ENCODE measurements at places on chromosomes 7 and 10. TPM values are rescaled to one million over a fixed set of nuclear protein-coding genes. Genes with fewer than 3 reads are reported as not detected.

The ITPRID1 gene
- total RNA-seq: not detected

DNA sequence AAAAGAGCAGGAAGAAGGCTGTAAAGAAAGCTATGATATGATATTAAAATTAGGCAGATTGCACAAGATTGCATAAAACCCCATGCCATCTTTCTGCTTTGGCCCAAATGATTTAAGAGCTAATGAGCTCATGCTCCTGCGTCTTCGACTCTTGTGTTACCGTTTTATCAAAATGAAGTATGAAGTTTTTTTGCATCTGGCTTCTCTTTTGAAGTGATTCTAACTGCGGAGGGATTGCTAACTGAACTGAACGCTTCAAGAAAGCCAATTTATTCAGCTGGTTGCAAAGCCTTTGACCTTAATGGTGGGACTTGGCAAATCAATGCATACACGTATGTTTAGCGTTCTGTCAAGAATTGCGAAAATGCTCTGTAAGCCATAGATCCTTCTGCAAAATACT lies 282.9 kb downstream of the TWIST1 start:
- no peaks in the 10 kb centered on the region for H3K36me3 ChIP-seq
- no peak overlapping the region for H3K4me3 ChIP-seq
- no peak overlapping the region for H3K27ac ChIP-seq
- no peak for DNase-seq
- no peaks in the 10 kb centered on the region for H3K27me3 ChIP-seq

GRCh38 chr7:37999673-38000072 lies 79.2 kb downstream of the EPDR1 start:
- DNase-seq: no peak
- no peaks in the 10 kb centered on the region for H3K4me1 ChIP-seq
- no peaks in the 10 kb centered on the region for H3K27me3 ChIP-seq
- no peaks in the 10 kb centered on the region for H3K36me3 ChIP-seq
- no peak overlapping the region for H3K4me3 ChIP-seq

- no peaks in the 10 kb centered on the region for H3K4me1 ChIP-seq
- peak overlapping the region; percentile 71 for H3K27ac ChIP-seq
- H3K27me3 ChIP-seq: no peaks in the 10 kb centered on the region
- H3K36me3 ChIP-seq: no peaks in the 10 kb centered on the region
- no peak overlapping the region for H3K4me3 ChIP-seq
- no peak for DNase-seq
Observed at GRCh38 chr7:54996391-54996790, 22.4 kb upstream of the EGFR start.

Data from hepatocyte (in vitro differentiated cells).